Epithelial cell of alveolus of lung (primary cell): ENCODE measurements at places on chromosomes 7 and 10. TPM values are rescaled to one million over a fixed set of nuclear protein-coding genes. Genes with fewer than 3 reads are reported as not detected.

CREB3L2 gene
- 49.8 and 65.7 TPM in 2 replicates for total RNA-seq

WEE2 gene
- not detected in 2 replicates for total RNA-seq

DNAAF5 gene
- total RNA-seq: 22.8 and 40.5 TPM in 2 replicates

SEMA4G gene
- 2.8 and 6.1 TPM in 2 replicates for total RNA-seq
